DMS79 (cell line): ENCODE measurements at places on chromosomes 16 and 17.

DNA sequence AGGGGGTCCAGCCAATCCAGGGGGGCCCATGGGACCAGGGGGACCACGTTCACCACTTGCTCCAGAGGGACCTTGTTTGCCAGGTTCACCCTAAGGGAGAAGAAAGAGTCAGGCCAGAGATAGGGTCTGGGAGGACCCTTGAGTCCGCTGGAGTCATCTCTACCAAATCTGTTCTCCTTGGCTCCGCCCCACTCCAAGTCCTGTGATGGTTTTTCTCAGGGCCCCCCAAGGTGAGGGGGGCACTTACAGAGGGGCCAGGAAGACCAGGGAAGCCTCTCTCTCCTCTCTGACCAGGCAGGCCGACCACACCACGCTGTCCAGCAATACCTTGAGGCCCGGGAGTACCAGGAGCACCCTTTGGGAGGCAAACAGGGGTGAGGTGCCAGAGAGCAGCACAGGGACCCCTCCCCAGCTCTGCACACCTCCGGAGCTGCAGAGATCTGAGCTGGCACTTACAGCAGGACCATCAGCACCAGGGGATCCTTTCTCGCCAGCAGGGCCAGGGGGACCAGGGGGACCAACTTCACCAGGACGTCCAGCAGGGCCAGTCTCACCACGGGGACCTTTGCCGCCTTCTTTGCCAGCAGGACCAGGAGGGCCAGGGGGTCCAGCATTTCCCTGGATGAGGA lies 12.4 kb downstream of the COL1A1 start:
- DNase-seq, result no peak

- DNase-seq, result no peak
Observed at GRCh38 chr17:2709183-2709661, 2.3 kb downstream of the CLUH start.

GRCh38 chr17:2897605-2898004 lies 101.4 kb downstream of the RAP1GAP2 start:
- DNase-seq, result no peak

DNA sequence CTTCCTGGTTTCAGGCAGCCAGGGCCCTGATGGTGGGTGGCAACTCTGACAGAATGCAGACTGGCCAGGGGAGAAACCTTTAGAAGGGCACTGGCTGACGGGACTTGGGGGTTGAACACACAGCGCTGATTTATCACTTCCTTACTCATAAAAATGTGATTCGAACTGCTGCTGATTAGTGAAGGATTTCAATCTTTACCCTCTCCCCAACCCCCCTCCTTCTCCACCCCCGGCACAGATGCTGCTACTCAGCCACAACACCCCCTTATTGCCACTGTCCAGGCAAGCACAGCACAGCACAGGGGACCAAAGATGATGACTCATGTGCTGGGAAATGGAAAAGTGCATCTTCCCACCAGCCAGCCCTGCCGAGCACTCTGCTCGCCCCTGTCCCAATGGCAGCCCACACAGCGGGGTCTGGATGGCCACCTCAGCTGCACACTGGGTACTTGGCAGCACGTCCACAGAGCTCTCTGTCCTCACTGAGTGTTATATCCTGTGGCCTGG lies 70.1 kb downstream of the SMG6 start:
- no peak for DNase-seq

DNA sequence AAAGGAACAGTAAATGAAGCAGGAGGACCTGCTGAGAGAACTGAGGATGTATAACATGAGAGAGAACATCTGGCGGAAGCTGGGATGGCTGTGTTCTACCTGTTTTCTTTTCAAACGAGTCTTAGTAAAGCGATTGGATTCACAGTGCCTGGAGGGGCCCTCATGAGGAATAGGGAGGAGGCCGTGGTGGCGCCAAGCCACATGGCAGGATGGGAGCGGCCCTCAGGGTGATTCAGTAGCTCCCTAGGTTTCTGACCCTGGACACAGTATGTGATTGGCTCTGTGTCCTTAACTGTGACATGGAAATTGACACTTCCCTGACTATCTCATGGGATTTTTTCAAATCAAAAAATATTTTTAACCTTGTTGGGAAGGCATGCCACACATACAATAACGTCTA lies 32.1 kb downstream of the USP43 start:
- DNase-seq, result no peak
